ENCODE measurements at places on chromosomes 3 and 15.

DNA sequence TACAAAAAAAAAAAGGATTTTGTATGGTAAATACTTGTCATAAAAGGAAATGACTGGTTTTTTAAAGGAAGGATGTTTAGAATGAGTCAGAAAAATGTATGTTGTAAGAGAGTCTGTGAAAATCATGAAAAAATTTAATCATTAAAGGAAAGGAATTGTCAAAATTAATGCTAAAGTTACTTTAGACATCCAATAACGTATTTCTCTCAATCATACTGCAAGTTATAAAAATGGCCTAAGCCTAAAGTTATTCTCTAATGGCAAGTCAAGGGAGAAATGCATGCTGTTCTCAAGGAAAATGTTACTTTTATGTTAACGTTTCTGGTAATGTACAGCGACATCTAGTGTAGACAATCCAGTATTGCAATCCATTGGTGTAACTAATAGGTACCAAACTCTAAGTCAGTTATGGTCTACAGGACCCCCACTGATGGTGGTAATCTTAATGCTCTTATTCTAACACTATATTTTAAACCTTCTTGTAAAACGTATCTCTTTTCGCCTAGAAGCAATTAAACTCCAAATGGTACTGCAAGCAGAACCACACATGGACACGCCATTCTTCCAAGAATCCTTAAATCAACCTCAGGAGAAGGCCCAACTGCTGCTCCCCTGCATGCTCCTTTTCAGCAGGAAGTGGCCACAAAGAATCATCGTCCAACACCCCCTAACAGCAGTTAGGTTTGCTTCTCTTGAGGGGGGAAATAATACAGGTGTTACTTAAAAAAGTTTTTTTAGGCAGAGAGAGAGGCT is 35.2 kb downstream of the NCEH1 start:
- peak; percentile 45 for DNase-seq

GRCh38 chr3:143396790-143397189 is 277.2 kb downstream of the CHST2 start:
- DNase-seq = no peak

DNA sequence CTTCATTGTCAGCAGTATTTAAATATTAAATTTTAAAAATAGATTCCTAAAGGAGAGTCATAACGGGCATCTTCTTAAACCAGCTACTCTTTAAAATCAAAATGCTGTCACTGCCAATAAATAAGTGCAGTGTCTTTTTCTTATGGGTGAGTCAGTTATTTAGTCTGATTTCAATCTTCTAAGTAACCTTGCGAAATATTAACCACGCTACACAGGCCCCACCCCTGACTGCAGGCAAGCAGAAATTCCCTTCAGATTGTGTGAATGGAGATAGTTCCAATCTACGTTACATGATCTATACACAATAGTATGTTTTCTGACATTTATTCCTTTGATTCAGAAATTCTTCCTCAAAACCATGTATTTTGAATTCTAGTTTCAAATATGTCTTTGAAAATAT is 141.5 kb downstream of the GADL1 start:
- DNase-seq = peak; percentile 84

GRCh38 chr3:72892870-72893269 is 5.0 kb downstream of the GXYLT2 start:
- no peak for DNase-seq

- peak; percentile 74 for DNase-seq
Observed at GRCh38 chr3:79257791-79258190, 510.0 kb downstream of the ROBO1 start.

DNA sequence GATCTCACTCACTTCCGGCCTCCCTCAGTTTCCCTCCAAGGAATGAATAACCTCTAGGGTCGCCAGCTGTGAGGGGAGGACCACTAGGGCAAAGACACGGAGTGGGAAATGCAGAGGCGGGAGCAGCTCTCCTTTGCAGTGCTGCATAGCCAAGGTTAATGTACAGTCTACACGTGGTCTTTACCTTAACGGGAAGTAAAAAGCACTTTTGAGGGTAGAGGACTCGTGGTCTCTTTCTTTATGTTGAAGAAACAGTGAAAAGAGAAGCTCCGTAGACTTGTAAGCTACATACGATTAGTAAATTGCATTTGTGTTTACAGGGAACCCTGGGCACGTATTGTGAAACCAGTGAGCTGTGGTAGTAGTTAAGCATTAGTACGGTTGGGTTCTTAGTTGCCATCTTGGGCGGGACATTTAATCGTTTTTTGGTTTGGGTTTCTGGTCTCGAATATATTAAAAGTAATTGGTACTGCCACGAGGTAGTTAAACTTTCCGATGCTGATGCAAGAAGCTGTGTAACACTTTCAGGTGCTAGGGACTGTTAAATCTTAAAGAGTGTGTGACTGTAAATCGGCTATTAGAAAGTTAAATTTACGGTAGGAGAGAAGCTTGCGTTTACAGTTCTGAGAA is 828 bp downstream of the U2SURP start:
- DNase-seq = peak; percentile 26

DNA sequence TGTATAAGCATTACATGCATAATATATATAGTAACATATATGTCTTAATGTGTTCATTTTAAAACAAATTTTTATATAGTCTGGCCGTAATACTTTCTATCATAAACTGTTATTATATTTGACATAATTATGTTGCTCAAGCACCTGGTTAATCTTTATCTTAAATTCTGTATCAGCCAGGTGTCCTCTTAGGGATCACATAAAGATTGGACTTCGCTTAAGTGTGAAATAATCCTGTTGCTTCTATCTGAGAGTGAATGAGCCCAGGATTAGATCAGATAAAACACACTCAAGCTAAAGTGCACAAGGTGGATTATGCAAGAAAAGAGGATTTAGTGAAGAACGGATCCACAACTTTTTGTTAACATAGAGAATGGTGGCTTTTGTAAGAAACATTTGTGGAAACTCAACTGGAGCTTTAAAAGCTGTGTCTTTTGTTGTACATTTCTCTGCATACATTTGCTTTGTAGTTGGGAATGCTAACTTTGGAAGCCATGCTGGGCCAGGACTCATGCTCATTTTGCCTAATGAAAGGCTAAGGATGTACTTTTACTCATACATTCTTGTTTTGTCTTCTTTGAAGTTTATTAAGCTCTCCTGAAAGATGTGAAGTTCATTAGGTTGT is 437.8 kb downstream of the ZIC1 start:
- DNase-seq = no peak

- no peak for DNase-seq
Observed at GRCh38 chr3:151357463-151357850, 27.1 kb downstream of the P2RY12 start.

Data from AG10803 (cell line).